ENCODE measurements at places on chromosomes 13 and 19.
A peak's percentile ranks its signal among the peaks of the same experiment; 100 is the strongest.

GRCh38 chr13:40457929-40458719 lies 208.3 kb downstream of the FOXO1 start:
- DNase-seq, result no peak

DNA sequence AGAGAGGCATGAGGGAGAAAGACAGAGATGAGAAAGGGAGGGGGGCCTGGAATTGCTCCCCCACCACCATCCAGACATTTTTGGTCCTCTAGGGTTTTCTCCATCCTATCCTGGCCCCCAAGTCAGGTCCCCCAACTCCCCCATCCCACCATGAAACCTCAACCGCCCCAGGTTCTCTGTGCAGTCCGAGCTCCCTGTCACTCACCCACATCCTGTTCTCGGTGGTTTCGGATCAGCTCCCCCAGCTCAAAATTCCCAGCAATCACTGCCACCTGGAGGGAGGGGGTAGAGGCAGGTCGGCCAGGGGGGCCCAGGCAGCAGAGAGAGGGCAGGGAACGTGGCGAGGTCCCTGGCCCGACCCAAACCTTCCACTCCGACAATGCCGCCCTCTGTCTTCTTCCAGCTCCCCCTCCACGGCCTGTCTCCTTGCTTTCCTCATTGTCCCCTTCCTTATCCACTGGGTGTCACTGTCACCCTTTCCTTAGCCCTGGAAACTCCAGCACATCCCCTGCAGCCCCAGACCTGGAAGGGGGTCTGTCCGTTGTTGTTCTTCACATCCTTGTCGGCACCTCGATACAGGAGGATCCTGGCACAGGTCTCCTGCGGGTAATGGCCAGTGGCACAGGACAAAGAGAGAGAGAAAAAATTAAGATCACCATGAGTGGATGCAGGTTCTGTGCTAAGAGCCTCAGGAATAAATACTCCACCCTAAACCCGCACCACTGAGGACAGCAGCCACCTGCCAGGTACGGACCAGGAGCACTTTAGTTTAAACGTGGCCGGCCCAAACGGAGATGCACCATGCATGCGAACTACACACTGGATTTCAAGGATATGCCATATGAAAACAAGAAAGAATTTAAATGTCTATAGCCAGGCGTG lies 15.4 kb downstream of the SHANK1 start:
- DNase-seq, result no peak

DNA sequence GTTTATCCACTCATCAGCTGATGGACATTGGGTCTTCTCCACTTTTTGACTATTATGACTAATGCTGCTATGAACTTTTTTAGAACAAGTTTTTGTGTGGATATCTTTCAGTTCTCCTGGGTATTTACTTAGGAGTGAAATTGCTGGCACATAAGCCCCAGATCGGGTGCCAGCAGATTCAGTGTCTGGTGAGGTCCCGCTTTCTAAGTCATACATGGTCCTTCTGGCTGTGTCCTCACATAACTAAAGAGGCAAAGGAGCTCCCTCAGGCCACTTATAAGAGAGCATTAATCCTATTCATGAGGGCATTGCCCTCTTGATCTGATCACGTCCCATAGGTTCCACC lies 600 bp upstream of the ZNF226 start:
- DNase-seq, result no peak

DNA sequence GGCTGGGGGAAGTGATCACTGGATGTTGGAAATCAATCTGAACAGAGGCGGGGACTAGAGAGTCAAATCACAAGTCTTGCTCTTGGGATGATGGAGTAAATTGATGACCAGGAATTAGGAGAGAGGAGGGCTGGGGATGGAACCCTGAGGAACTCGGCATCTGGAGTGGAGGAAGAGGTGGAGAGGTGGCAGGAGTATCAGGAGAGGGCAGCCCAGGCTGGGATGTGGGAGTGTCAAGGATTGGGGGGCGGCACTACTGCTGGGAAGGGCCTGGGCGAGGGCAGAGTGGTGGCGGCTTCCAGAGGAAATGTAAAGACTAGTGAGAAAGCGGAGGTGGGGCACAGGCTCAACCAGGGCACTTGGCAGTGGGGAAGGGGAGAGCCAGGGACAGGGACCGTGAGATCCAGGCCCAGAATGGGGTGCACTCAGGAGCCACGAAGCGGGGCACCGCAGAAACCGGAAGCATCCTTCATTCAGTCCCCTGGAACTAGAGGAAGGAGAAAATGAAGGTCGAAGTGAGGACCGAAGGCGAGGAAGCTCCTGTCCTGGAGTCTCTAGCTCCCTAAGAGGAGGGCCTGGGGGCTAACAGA lies 81.2 kb upstream of the GPR183 start:
- no peak for DNase-seq

DNA sequence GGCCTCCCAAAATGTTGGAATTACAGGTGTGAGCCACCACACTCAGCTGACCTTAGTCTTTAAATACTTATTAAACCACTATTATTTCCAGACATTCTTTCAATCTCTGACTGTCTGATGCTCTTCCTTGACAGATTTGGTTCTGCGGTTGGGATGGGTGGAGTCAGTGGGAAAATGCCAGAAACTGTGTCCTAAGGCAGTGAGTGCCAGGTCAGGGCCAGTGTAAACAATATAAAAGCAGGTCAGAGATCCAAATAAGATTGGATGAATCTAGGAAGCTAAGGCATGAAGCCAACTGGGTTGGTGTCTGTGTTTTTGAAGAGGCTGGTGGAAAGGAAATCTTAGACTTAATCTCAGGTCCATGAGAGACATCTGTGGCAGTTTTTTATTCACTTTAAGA lies 74.7 kb downstream of the KLF5 start:
- peak; percentile 38 for DNase-seq

- no peak for DNase-seq
These were observed 380.1 kb downstream of the FGF14 start for GRCh38 chr13:102021777-102022176.

GRCh38 chr19:18119013-18119716 lies 21.6 kb downstream of the MAST3 start:
- DNase-seq, result peak; percentile 23

GRCh38 chr19:54708781-54709180 lies 15.5 kb upstream of the KIR3DL3 start:
- no peak for DNase-seq

DNA sequence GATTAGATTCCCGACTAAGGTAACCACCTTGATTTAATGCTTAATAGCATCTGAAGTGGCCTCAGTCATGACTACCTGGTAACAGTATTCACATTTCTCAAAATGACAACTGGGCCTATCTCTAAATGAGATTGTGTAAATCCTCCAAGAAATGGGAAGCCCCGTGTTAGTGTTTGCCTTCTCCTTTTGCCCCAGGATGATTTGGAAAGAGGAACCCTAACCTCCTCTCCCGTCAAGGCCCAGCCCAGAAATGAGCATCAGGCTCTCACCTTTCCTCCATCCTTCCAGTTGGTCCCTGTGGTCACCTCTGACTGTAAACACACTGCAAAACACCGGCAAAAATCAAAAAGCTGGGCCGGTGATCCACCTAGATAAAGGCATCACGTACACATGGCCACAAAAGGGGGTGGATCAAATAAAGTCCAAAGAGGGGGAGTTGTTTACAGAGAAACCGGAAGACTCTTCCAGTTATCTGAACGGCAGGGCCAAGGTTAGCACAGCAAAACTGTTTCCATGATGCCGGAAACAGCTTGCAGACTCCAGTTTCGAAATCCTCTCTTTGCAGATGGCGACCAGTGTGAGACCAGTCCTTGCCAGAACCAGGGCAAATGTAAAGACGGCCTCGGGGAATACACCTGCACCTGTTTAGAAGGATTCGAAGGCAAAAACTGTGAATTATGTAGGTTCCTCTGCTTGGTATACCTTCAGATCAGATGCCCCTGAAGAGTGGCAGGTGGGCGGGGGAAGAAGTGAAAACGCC lies 16.4 kb downstream of the F10 start:
- no peak for DNase-seq

GRCh38 chr13:113219256-113219940 lies 10.0 kb downstream of the CUL4A start:
- peak; percentile 24 for DNase-seq

DNA sequence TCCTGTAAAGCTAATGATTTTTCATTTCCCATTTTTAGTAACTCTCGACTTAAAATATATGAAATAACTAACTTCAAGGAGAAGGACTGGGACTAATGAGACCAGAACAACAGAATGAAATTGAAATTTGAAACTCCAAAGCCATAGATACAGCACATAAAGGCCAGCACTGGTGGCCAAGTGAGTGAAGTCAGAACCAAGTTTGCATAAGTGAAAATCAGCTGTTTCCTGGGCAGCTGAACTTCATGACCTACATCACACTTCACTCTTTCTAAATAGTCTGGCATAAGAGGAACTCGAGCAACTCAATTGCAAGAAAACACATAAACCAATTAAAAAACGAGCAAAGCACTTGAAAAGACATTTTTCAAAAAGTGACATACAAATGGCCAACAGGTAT lies 84.5 kb downstream of the DCLK1 start:
- no peak for DNase-seq

GRCh38 chr13:71902676-71903075 lies 35.7 kb upstream of the DACH1 start:
- DNase-seq, result no peak

GRCh38 chr19:35114353-35115176 lies 1.1 kb upstream of the FXYD3 start:
- peak; percentile 57 for DNase-seq

GRCh38 chr13:92451060-92451459 lies 775.5 kb upstream of the GPC6 start:
- no peak for DNase-seq

GRCh38 chr19:36627057-36627456 lies 21.9 kb downstream of the ZNF382 start:
- DNase-seq, result peak; percentile 3

DNA sequence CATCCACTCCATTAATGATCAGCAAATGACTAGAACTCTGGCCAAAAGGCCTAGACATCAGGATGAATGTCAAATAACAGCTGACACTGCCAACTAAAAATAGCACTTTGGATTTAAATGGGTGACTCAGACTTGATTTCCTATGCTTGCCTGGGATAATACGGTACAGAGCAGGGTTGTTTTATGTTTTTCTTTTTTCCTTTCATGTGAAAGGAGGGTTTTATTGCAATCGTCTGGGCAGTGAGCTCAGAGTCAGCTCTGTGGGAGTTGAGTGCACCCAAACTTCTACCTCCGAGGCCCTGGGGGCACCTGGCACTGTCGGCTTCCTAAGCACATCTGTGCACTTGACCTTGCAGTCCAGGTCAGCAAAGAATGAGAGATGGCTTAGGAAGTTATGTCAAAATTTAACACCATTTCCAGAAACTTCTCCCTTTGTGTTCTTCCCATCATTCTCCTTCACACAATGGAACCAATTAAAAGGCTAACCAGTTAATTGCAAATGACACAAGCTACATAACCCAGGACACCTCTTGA lies 134.1 kb downstream of the LACC1 start:
- DNase-seq, result peak; percentile 63

DNA sequence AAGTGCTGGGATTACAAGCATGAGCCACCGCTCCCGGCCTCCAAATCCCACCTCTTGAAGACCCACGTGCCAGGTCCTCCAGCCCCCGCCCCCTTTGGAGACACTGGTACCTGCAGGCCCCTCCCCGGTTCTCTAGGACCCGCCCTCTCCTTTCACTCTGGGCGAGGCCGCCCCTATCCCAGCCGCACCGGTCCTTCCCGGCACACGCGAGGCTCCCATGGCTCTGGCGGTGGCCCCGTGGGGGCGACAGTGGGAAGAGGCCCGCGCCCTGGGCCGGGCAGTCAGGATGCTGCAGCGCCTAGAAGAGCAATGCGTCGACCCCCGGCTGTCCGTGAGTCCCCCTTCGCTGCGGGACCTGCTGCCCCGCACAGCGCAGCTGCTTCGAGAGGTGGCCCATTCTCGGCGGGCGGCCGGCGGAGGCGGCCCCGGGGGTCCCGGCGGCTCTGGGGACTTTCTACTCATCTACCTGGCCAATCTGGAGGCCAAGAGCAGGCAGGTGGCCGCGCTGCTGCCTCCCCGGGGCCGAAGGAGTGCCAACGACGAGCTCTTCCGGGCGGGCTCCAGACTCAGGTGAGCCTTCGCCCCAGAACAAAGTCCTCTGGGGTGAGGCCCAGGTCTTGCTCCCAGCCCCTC lies at the start of gene CBLC:
Gene CBLC, plus strand, starts transcription at position 176 of the 633 bp plus-strand sequence. Its CDS starts 42 bp downstream, at position 218.
- no peak for DNase-seq

GRCh38 chr19:2634228-2634951 lies 68.1 kb downstream of the GNG7 start:
- no peak for DNase-seq

DNA sequence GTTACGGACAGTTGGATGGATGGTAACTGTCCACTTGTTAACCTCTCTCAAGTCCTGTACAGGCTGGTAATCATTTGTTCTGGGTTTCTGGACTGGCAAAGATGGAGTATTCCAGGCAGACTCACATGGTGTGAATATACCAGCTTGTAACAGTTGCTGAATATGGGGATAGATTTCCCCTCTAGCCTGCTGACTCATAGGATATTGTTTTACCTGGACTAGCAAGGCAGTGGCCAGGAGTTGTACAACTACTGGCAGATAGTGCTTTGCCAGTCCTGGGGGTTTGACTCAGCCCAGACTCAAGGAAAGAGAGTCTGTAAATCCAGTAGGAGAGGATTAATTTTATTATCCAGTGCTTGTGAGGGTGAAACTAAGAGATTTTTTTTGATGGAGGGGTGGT lies 74.0 kb downstream of the ZNF100 start:
- DNase-seq, result no peak

DNA sequence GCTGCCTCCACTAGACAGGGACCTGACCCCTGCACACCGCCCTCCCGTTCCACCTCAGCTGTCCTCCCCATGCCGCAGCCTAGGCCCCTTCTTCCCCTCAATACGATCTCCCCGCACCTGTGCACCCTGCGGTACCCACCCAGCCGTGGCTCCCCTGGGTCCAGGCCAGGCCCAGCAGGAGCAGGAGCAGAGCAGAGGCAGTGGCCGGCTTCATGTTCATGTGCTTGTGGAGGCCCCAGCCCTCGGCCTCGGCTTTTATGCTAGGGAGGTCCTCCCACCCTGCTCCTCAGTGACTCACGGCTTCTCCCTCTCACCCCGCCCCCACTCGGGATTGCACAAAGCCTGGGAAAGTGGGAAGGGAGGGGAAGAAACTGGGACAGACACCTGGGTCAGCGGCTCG lies 11.4 kb upstream of the KRTDAP start:
- peak; percentile 51 for DNase-seq

DNA sequence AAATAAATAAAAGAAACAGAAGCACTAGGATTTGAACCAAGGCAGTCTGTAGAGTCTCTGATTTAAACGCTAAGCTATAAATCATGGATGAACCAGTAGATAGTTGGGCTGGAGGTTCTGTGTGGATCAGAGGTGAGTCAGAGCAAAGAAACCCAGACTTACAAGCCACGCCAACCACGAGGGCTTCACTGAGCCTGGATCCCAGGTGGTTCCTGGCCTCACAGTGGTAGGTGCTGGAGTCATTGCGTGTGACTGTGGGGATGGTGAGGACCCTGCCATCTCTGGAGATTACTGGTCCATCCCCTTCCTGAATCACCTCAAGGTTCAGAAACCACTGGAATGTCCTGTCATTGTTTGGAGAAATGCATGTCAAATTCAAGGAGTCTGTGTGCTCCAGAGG lies 19.3 kb upstream of the CEACAM20 start:
- DNase-seq, result peak; percentile 43

- DNase-seq, result peak; percentile 62
These were observed 119.7 kb downstream of the PCCA start for GRCh38 chr13:100208626-100209025.

Measured in fibroblast of mammary gland (primary cell).